ENCODE measurements at places on chromosomes 1 and 21.
A peak's percentile ranks its signal among the peaks of the same experiment; 100 is the strongest.

- peaks cover 64% of the 10 kb centered on the region for H3K27me3 ChIP-seq
- no peak overlapping the region for H3K4me3 ChIP-seq
- H3K27ac ChIP-seq, result no peak overlapping the region
Measured at GRCh38 chr1:153397924-153398651, 7.2 kb upstream of the S100A8 start.

DNA sequence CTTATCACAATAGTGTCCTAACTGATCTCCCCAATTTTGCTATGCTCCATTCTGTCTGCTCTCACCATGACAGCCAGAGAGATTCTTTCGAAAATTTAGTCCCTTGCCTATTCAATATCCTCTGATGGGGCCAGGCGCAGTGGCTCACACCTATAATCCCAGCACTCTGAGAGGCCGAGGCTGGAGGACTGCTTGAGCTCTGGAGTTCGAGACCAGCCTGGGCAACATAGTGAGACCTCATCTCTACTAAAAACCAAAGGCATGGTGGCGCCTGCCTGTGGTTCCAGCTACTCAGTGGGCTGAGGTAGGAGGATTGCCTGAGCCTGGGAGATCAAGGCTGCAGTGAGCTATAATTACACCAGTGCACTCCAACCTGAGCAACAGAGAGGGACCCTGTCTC, 16.1 kb upstream of the PDZK1IP1 start:
- peaks cover 11% of the 10 kb centered on the region for H3K4me1 ChIP-seq
- H3K36me3 ChIP-seq, result peaks cover 2% of the 10 kb centered on the region
- H3K27me3 ChIP-seq, result peaks cover 69% of the 10 kb centered on the region
- DNase-seq, result no peak
- H3K27ac ChIP-seq, result no peak overlapping the region
- H3K4me3 ChIP-seq, result no peak overlapping the region

GRCh38 chr21:32055305-32055704, 182.5 kb downstream of the HUNK start:
- no peak for DNase-seq
- no peak overlapping the region for H3K27ac ChIP-seq
- H3K4me3 ChIP-seq, result no peak overlapping the region
- H3K36me3 ChIP-seq, result no peaks in the 10 kb centered on the region

DNA sequence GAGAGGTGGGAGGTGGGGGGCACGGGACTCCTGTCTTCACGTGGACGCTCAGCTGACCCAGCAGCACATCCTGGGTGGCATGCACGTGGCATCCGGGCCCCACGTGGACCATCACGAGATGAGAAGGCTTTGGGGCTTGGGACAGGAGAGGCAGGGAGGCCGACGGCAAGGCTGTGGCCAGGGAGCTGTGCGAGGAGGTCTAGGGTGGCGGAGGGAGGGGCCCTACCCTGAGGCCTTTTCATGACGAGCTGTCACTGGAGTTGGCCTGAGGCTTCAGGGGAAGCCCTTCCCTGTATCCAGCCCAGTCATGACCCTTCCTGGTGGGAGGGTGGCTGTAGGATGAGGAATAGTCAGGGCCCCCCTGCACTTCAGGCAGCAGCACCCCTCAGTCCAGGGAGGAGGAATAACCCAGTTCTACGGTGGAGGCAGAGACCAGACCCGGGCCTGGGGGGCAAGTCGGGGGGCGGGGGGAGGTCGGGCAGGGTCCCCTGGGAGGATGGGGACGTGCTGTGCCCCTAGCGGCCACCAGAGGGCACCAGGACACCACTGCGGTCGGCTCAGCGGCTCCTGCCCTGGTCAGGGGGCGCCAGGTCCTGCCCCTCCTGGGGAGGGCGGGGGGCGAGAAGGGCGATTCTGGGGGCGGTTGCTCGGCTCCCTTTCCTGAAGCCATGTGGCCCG, 2.0 kb upstream of the PERM1 start:
- H3K27ac ChIP-seq, result no peak overlapping the region
- H3K36me3 ChIP-seq, result no peaks in the 10 kb centered on the region
- H3K4me3 ChIP-seq, result no peak overlapping the region
- H3K27me3 ChIP-seq, result peaks cover 50% of the 10 kb centered on the region
- peak; percentile 53 for DNase-seq

- DNase-seq, result no peak
- H3K4me1 ChIP-seq, result no peaks in the 10 kb centered on the region
- H3K4me3 ChIP-seq, result no peak overlapping the region
- peaks cover 24% of the 10 kb centered on the region for H3K27me3 ChIP-seq
- H3K27ac ChIP-seq, result no peak overlapping the region
Measured at GRCh38 chr1:242030071-242030470, 31.2 kb upstream of the MAP1LC3C start.

GRCh38 chr1:162275622-162276175, 101.0 kb downstream of the SPATA46 start:
- H3K27me3 ChIP-seq, result peaks cover 47% of the 10 kb centered on the region
- no peak for DNase-seq
- H3K4me3 ChIP-seq, result no peak overlapping the region
- peak overlapping the region; percentile 2 for H3K27ac ChIP-seq
- peaks cover 2% of the 10 kb centered on the region for H3K4me1 ChIP-seq

GRCh38 chr1:79551321-79551720, 544.8 kb upstream of the ADGRL4 start:
- H3K4me3 ChIP-seq, result no peak overlapping the region
- H3K27ac ChIP-seq, result no peak overlapping the region
- no peaks in the 10 kb centered on the region for H3K27me3 ChIP-seq

DNA sequence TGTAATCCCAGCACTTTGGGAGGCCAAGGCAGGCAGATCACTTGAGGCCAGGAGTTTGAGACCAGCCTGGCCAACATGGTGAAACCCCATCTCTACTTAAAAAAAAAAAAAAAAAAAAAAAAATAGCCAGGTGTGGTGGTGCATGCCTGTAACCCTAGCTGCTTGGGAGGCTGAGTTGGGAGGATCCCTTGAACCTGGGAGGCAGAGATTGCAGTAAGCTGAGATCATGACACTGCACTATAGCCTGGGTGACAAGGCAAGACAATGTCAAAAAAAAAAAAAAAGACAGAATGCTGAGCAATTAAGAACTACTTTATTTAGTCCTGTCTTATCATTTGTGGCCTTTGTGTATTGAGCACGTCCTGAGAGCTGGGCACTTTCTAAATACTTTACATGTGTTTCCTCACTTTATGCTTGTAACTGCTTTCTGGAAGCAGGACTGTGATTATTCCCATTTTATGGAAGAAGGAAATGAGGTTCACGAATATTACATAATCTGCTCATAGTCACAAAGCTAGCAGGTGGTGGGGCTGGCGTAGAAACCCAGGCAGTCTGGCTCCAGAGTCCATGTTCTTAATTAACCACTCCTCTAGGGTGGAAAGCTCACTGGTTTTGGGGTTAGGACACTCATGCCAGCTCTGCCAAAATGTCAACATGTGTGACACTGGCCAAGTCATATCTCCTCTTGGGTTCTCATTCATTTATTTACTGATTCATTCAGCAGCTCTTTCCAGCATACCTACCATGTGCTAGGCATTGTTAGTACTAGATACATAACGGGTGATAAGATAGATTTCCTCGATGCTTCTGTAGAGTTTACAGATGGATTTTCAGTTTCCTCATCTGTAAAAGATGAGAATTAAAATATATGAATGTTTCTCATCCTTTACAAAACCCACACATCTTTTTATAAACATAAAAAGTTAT, 57.7 kb downstream of the DDR2 start:
- H3K27me3 ChIP-seq, result peaks cover 31% of the 10 kb centered on the region
- DNase-seq, result no peak
- H3K36me3 ChIP-seq, result no peaks in the 10 kb centered on the region
- peaks cover 4% of the 10 kb centered on the region for H3K4me1 ChIP-seq
- H3K27ac ChIP-seq, result no peak overlapping the region

All from T-helper 17 cell (primary cell).